ENCODE measurements at places on chromosomes 3 and 15.
A peak's percentile ranks its signal among the peaks of the same experiment; 100 is the strongest.

GRCh38 chr15:62454567-62455172, 289.6 kb upstream of the C2CD4B start:
- H3K4me1 ChIP-seq: peaks cover 20% of the 10 kb centered on the region
- no peak overlapping the region for H3K27ac ChIP-seq
- no peak for DNase-seq
- no peak overlapping the region for H3K4me3 ChIP-seq
- no peaks in the 10 kb centered on the region for H3K27me3 ChIP-seq

DNA sequence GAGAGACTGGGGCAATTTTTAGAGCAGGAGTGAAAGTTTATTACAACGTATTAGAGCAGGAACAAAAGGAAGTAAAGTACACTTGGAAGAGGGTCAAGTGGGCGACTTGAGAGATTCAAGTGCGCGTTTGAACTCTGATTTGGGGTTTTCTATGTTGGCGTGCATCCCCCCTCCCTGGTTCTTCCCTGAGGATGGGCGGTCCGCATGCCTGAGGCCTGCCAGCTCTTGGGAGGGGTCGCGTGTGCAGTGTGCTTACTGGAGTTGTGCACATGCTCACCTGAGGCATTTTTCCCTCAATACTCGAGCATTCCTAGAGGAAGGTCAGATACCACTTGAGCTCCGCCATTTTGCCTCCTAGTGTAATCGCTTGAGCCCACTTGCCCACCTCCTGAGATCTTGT, 10.4 kb upstream of the CHAC1 start:
- H3K27me3 ChIP-seq: peaks cover 24% of the 10 kb centered on the region
- H3K4me1 ChIP-seq: peaks cover 21% of the 10 kb centered on the region
- peak overlapping the region; percentile 71 for H3K4me3 ChIP-seq
- no peaks in the 10 kb centered on the region for H3K36me3 ChIP-seq
- no peak overlapping the region for H3K27ac ChIP-seq

GRCh38 chr15:68310804-68311463, 33.4 kb downstream of the FEM1B start:
- no peak for DNase-seq
- H3K4me3 ChIP-seq: no peak overlapping the region
- H3K27ac ChIP-seq: no peak overlapping the region
- H3K4me1 ChIP-seq: peaks cover 18% of the 10 kb centered on the region
- no peaks in the 10 kb centered on the region for H3K27me3 ChIP-seq

- peak; percentile 29 for DNase-seq
- no peaks in the 10 kb centered on the region for H3K27me3 ChIP-seq
- H3K4me1 ChIP-seq: peaks cover 54% of the 10 kb centered on the region
- peak overlapping the region; percentile 95 for H3K27ac ChIP-seq
- H3K36me3 ChIP-seq: no peaks in the 10 kb centered on the region
Measured at GRCh38 chr15:63083044-63083443, 38.6 kb upstream of the LACTB start.

Data from GM23338 (cell line).